Hippocampal formation (tissue), 2 donors: ENCODE measurements at places on chromosomes 2 and 18.

DNA sequence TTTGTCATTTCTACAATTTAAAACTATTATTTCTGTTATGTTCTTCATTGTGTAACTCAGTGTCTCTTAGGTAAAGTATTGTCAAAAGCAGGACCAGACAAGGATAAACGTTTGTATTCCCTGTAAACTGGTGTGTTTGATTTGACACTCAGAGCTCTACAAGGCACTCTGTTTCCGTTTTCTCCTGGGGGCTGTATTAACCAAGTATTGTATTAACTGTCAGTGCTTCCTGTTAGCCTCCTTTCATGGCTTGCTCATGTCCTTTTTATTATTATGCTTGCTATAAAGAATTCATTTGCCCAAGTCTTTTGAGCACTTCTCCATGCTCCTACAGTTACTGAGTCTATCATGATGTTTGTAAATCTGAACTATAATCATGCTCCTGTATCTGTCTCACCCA lies 323.7 kb downstream of the LPIN1 start:
- DNase-seq, result no peak

- DNase-seq, result no peak
Measured at GRCh38 chr2:227862227-227862740, 9.1 kb upstream of the DAW1 start.

GRCh38 chr2:105611333-105611637 lies 133.4 kb upstream of the NCK2 start:
- DNase-seq, result no peak

DNA sequence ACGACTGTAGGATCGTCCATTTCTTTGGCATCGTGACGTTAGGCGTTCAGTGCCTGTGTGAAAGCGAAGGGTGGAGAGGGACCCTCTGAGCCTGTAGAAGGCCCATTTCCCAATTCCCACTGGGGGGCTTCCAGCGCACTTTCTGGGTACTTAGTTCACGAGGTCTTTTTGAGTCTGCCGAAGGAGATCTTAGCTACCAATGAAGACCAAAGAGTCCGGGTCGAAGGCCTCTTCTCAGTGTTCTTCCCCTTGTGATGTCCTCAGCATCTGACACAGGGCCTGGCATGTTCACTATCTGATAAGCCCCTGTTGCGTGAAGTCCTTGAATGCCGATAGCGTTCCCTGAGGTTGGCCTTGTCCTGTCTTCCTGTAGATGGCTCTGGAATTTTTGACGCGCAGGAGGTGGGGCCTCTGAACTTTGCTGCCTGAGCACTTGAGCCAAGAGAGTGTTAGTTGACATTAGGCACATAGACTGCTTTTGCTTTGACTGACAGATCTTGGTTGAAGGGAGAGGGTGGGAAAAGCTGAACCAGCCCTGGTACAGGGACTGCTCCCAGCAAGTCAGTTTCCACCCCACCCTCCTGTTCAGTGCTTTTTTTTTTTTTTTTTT lies 52.8 kb downstream of the LDLRAD4 start:
- no peak for DNase-seq

- DNase-seq, result no peak
Measured at GRCh38 chr18:46070815-46071652, 1.0 kb downstream of the PSTPIP2 start.

DNA sequence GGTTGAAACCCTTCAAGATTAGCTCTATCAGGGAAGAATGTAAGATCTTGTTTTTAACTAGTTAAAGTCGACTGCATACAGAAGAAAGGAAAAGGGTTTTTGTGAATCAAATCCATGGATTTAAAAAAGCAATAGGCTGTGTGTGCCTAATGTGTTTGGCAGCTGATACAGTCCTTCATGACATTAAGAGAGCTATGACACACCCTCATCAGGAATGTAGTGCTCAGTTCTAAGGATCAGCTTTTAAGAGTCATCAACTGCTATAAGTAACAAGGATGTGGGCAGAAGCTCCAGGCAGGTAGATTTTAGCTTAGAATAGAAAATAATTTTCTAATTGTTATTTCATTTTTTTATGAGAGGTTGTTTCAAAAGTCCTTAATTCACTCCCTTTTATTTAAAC lies 52.9 kb downstream of the PPP1R1C start:
- DNase-seq, result no peak

GRCh38 chr18:29184654-29185053 lies 1007.7 kb upstream of the CDH2 start:
- DNase-seq, result no peak

DNA sequence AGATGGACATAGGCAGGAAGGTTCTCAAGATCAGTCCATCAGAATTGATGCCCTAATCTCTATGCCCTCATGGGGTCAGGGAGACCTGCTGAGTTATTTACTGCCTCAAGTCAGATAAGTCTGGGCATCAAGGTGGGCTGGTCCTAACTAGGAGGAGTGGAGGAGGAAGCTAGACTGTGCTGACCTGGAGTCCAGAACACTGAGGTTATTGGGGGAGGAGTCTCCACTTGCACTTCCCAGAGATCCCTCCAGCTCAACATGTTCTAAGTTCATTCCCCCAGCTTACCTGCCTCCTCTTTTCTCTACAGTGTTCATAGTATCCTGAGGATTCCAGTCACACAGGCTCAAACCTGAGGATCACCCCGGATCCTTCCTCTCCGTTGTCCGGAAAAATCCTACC lies 19.3 kb downstream of the EVA1A start:
- no peak for DNase-seq

GRCh38 chr2:230671117-230671516 lies 41.5 kb upstream of the CAB39 start:
- DNase-seq, result no peak

DNA sequence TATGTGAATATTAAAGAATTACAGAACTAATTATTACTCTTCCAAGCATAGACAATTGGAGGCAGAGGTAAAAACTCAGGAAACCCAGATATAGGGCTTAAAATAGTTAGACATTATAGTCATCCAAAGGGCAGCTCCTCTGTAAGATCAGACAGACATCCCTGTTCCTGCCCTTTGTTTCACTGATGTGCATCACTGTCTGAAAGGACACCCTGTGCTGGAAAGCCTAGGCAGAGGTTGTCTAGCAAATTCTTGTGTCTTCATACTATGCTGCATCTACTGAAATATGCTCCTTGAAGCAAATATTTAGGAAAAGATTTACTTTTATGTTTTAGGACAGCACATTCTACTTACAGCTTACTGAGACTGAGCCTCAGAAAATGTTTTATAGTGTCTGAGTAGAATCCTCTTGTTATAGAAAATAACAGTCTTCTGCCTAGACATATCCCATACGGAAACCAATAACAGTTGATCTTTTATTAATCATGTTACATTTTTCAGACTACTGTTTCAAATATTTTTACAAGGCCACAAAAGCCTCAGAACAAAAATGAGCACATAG lies 977.3 kb upstream of the CDH2 start:
- DNase-seq, result no peak

DNA sequence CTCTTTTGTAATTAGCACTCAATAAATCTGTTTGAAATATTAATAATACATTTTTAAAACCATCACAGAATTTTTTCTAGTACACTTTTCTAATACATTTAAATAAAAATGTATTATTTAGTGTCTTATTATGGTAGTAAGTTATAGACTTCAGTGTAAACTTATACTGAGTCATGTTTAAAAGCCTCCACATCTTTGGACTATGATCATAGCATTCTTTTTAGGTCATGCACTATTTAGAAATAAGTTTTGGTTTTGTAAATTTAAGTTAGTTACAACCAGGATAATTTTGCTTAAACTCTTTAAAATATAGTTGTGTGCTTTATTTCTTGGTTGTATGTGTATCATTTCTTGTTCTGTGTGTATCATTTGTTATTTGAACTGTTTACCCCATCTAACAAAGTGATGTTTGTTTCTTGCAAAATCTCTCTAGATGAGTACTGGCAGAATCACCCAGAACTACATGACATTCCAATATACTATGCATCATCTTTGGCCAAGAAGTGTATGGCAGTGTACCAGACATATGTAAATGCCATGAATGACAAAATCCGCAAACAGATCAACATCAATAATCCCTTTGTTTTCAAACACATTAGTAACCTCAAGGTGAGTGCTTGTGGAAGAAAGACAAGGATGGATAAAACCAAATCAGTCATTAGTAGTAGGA lies 16.7 kb downstream of the CPSF3 start:
- DNase-seq, result no peak

DNA sequence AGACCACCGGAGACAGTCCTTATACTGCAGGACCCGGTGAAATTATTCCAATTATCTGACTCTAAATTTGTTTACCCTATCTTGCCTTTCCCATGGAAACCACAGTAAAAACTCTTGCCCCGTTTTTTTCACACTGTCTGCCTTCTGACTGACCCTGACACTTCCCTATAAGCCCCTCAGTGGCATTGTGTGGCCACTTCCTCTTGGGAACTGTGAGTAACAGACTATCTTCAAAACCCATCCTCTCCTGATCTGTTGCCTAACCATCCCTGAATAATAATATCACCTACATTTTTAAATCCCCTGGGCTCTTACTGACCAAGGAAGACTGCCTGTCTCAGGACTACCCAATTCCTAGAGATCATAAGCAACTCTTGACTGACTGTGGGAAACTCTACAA lies 42.6 kb upstream of the RNF152 start:
- no peak for DNase-seq

DNA sequence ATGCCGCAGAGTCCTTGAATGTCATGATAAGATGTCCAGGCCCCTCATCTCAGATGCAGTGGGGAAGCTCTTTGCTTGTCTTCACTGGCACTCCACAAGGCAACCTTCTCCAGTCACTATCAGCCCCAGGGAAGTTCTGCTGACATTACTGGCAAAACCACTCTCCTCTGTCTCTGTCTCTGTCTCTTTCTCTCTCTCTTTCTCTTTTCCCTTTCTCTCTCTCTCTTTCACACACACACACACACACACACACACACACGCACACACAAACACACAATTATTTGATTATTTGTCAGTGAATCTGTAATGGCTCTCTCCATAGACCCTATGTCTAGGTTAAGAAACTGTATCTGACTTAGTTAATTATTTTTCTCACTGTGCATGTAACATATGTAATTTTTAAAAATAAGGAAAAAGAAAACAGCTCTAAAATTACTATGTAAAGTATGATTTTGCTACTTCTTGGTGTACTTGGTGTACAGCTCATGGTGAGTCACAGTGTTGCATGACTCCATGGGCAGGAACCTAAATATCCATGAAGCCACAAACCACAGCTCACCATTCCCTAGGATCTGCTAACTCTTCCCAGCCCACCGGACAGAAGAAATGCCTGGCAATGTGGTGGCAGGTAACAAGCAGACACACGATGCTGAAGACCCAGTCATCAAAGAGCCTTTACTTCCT lies 594.9 kb upstream of the ID2 start:
- no peak for DNase-seq

GRCh38 chr2:66021296-66021695 lies 413.6 kb upstream of the MEIS1 start:
- DNase-seq, result no peak

GRCh38 chr2:120712180-120712681 lies 23.4 kb upstream of the GLI2 start:
- no peak for DNase-seq

DNA sequence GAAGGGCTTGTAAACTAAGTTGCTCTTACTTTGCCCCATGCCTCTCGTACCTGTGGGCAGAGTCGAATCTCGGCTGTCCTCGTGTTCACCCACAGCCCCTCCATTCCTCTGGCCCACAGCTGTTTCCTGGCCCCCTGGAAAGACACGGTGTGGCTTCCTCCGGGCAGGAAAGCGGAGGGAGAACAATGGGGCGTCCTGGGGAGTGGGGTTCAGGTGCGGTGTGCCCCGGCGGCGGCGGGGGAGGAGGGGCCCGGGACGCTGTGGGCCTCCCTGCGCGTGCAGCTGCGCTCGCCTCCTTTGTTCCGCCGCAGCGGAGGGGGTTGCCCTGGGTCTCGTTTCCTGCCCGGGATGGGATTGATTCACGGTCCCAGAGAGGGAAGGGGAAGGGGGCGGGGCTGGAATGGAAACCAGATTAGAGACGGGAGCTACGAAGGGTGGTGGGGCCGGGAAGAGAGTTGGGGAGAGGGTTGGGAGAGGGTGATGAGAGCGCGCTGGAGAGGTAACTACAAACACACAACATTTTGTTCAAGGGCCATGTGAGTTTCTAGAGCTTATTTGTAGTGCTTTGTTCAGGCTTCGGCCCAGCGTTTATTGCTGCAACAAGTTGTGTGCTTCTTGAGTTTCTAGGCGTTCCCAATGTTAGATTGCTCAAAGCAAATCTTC lies 796 bp downstream of the MYO1B start:
- no peak for DNase-seq

DNA sequence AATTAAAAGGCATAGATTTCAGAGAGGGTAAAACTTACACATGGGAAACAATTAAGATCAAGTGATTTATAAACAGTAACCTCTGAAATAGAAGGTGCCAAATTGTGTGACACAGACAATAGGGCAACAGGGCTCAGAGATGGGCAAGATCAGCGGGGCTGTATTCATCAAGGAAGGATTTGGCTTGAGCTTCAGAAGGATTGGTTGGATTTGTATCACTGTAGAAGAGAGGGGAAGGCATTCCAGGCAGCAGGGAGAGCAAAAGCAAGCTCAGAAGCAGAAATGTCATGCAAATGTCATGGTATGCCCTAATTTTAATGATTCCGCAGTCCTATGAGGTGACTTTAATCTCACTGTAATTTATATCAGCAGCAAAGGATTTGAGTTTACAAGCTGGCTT lies 415.0 kb upstream of the NRP2 start:
- no peak for DNase-seq

DNA sequence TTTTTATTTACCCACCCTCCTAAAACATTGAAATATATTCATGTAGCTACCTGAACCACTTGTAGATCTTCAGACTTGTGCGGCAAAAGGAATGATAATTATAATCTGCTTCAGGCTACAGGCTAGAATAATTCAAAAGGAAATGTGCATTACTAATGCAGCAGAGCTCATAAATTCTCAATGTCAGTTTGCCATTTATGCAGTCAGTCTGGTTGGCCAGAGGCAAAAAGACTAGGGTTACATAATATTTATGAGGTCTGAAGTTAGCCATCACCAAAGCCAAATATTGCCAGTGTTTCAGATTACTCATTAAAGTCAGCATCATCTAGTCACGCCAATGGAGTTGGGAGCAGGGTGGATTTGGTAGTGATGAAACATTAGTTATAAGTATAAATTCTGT lies 38.9 kb downstream of the METAP1D start:
- no peak for DNase-seq

DNA sequence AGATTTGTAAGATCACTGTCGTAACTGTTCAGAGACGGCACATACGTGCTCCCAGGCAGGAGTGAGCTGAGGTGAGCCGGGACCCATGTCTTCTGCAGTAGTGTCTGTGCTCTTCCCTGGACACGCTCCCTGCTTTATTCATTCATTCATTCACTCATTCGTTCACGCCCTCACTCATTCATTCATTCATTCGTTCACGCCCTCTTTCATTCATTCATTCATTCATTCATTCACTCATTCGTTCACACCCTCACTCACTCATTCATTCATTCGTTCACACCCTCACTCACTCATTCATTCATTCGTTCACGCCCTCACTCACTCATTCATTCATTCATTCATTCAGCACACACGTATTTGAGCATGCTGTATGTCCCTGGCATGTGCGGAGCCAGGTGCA lies 207.0 kb downstream of the GLI2 start:
- DNase-seq, result no peak
